Astrocyte (in vitro differentiated cells and primary cell): ENCODE measurements at places on chromosomes 12 and 14.
A peak's percentile ranks its signal among the peaks of the same experiment; 100 is the strongest.

DNA sequence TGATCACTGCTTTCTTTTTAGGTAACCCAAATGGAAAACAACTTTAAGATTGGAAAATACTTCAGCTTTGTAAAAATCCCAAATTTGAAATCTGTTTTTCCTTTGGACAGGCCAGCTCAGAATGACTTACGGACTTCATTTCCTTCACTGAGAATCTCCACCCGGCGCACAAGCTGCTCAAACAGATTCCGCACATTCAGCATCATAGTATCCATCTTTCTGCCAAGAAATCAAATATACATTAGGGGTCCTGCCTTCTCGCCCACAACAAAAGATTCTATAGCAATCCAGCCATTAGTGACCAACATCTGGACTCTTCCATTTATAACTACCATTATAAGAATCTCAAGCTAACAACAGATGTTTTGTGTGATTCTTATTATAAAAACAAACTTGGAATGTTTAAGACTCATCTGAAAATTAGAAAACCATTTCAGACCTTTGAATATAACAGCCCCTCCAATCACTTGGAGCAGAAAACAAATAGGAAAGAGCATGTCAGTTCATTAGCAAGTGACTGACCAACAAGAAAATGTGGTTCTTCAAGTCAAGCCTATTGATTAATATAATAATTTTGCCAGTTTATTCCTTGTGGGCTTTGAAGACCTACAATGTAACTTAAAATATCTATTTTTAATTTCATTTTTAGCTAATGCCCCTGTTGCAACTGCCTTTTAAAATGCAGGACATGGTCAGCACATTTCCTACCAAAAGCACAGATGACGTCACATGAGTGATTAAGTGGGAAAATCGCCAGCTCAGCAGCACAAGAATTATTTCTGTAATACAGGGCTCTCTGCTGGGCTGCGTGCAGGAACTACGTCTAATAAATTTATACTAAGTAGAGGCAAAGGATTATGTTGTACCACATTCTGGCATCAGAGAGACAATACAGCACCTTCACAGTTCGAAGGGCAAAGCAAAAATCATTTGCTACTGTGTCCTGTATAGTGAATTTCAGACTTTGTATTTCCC is 8.5 kb downstream of the RACGAP1 start:
- DNase-seq, result peak; percentile 74

DNA sequence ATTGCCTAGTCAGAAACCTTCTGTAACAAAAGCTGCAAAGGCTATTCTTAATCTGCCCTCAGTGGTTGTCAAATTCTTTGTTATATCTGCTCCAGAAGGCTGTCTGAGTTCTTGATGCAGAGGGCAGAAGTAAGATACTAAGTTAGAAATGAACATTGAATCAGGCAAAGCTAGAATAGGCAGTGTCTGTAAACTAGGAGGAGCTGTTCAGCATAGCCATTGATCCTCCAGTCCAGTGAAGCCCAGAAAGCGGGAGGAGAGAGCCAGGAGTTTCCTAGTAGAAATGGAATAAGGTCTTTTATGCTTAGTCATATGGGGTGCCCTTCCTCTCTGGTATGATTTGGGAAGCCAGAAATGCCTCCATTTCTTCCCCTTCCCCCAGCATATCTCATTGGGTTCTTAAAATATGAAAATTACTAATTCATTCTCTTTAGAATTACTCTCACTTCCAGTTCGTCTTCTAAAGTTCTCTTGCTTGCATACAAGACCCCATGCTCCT is 76.2 kb downstream of the APAF1 start:
- no peak for DNase-seq

DNA sequence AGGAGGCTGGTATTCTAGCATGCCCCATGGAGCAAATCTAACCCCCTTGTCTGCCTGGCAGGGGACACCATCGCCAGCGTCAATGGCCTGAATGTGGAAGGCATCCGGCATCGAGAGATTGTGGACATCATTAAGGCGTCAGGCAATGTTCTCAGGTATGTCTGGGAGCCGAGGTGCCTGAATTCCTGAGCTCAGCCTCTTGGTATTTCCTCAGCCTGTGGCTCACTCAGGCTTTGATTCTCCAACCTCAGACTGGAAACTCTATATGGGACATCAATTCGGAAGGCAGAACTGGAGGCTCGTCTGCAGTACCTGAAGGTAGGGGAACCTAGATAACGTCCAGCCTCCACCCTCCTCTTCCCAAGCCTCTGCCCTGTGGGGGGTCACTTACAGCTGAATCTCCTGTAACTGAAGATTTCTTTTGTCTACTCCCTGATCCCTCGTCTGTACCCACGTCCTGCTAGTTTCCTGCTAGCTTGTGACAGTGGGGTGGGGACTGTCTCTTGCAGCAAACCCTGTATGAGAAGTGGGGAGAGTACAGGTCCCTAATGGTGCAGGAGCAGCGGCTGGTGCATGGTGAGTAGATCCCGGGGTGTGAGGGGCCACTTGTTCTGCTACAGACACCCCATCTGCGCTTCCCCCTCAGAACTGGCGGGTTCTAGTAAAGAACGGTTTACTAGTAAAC is 7.0 kb downstream of the TAMALIN start:
- no peak for DNase-seq

DNA sequence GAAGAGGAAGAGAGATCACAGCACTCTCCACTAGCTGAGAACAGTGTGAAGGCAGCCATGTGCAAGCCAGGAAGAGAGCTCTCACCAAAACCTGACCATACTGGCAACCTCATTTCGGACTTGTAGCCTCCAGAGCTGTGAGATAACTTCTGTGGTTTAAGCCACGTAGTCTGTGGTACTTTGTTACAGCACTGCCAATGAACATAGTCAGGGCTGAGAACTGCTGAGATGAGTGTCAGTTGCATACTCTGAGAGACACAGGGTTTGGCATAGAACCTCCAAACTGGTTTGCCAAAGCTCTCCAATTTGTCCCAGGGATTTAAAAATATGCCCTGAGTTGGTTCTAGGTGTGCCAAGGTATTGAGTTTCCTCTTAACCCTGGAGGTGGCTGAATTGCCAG is 218.6 kb downstream of the ATP23 start:
- DNase-seq, result peak; percentile 33

- DNase-seq, result no peak
Observed at GRCh38 chr14:93725002-93725582, 63.2 kb downstream of the PRIMA1 start.

DNA sequence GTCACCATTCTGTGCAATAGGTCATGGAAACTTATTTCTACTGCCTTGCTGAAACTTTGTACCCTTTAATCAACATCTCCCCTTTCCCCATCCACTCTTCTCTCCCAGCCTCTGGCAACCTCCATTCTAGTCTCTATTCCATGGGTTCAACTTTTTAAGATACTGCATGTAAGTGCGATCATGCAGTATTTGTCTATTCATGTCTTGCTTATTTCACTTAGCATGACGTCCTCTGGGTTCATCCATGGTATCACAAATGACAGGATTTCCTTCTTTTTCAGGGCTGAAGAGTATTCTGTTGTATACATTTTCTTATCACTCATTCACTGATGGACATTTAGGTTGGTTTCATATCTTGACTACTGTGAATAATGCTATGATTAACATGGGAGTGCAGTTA is 222.4 kb downstream of the PAX9 start:
- no peak for DNase-seq

DNA sequence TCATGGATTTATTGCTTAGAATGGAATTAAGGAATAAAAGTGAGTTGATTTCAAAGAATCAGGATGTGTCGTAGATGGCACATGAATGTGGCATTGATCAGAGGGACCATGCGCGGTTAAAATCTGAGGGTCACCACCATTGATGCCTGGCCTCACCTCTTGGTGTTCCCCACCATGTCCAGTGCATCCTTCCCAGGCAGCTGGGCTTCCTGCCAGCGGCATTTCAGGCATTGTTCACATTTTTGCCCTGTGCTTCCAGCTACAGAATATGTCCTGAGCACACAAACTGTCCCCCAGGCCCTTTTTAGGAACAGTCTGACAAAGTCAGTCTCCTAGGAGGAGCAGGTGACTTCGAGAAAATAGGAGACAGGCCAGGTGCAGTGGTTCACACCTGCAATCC is 42.0 kb upstream of the TSPAN9 start:
- no peak for DNase-seq

GRCh38 chr12:31594681-31595080 is 3.7 kb upstream of the DENND5B start:
- DNase-seq, result peak; percentile 81

GRCh38 chr12:12592930-12593329 is 18.7 kb upstream of the CREBL2 start:
- DNase-seq, result peak; percentile 55

DNA sequence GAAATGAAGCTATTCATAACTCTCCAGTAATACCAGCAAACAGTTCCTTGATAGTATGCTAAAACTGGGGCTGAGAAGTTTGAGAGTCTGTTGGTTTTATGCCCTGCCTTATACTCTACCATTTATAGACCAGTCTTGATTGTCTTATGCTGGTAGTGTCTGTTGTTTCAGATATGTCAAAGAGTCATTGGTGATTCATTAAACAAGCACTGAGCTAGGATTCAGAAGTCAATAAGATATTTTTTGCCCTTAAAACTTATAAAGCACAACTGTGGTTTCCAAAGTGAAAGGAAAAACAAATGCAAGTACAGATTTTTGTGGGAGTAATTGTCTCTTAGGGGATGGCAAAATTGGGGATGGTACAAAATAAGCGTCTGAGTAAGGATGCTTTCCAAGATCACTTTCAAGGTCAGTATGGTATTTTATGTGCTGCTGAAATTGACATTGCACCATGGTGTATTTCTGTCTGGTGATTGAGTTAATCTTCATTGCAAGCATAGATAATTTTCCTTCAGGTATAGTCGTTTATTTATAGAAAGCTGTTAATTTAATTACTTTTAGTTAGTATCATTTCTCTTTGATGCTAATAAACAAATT is 289.5 kb upstream of the E2F7 start:
- DNase-seq, result peak; percentile 25

DNA sequence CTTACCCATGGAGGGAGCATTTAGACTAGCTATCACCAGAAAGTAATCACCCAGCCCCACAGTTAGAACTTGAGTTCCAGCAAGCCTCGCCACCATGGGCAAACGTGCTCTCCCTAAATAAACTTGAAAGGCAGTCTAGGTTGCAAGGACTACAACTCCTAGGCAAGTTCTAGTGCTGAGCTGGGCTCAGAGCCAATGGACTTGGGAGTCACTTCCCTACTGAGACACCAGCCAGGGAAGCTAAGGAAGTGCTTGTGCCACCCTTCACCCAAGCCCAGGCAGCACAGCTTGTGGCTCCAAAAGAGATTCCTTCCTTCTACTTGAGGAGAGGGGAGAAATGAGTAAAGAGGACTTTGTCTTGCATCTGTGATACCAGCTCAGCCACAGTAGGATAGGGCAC is 57.9 kb downstream of the SLCO1A2 start:
- DNase-seq, result no peak

DNA sequence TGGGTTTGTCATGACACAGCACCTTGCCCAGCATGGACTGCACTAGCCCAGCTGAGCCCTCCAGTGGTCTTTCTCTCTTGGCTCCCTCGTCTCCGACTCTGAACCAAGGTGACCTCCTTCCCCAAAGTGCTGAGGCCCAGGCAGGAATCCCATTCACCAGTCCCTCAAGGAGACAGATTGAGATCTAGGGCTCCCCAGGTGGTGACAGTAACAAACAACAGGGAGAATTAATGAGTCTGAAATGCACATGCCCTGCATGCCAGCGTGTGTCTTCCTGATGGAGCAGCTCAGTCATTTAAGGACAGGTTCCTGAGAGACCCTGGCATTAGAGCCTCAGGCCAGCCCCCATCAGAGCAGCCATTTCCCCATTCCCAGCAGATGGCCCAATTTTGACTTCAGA is 51.4 kb upstream of the OAS1 start:
- DNase-seq, result no peak

- DNase-seq, result peak; percentile 76
Observed at GRCh38 chr14:79965896-79966295, 245.4 kb downstream of the DIO2 start.

DNA sequence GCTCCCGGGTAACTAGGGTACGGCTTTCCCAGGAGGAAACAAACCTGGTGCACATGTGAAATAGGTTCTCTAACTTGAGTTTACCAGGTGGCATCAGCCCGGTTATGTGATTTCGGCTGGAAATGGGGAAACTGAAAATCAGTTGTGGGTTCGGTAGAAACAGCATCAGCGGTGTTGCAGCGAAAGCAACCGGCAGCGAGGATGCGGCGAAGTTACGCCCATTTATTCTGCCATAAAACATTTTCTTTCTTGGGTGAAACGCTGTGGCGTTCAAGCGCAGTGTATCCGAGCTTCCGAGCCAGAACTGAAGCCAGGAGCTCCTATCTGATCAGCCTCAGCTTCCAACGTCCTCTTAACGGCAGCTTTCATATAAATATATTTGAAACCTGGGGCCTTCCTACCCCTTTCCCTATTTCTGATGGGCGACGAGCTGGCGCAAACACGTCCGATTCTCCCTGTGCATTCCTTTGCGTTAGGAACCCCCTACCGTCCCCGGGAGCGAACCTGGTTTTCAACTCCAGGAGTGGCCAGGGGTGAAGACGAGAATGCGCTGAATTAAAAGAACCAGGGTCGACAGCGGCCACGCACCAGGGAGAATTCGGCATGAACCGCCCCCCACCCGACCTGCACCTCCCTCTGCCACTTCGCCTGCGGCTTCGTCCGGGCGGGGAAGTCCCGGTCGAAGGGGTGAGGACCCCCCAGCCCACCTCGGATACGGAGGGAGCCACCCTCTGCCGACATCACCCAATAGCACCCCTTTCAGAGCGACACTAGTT is 1.6 kb downstream of the DPF3 start:
- DNase-seq, result peak; percentile 26

GRCh38 chr14:51806026-51807023 is 54.1 kb upstream of the GNG2 start:
- no peak for DNase-seq

- DNase-seq, result no peak
Observed at GRCh38 chr12:109550281-109550680, 23.0 kb downstream of the MMAB start.

DNA sequence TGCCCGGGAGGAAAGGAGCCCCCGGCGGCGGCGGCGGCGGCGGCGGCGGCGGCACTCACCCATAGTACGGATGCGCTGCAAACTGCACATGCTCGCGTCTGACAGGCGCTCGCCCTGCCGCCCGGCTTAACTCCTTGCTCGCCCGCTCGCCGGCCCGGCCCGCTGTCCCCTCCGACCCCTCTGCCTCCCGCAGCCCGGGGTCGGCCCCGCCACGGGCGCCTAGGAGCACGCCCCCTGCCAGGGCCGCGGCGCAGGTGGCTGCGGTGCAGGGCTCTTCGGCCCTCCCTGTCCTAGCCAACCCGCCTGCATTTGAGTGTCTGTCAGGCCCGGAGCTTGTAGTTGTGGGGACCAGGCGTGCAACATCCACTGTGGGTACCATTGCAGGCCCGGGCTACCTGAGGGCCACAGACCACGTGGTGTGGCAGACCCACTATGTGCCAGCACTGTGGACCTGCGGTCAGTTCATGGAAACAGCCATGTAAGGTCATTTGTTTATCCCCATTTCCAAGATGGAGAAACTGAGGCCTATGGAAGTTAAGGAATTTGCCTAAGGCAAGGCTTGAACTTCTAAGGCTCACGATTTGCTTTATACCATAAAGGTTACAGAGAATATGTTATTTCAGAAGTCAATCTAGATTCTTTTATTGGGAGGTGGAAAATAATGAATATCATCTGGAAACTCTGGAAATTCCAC is 17.6 kb upstream of the PLEKHH1 start:
- DNase-seq, result no peak
